ENCODE measurements at places on chromosomes 12 and 14. TPM values are rescaled to one million over a fixed set of nuclear protein-coding genes. Genes with fewer than 3 reads are reported as not detected.

Gene KRT6B
- total RNA-seq, result 1,936 TPM

Gene AHNAK2
- total RNA-seq, result 574 TPM

Gene CCDC38
- not detected for total RNA-seq

Gene GPRC5A
- 6.6 TPM for total RNA-seq

Gene EML5
- 0.96 TPM for total RNA-seq

Gene NRDE2
- total RNA-seq, result 5.5 TPM

Gene PUS7L
- 16.1 TPM for total RNA-seq

Gene SLC17A8
- total RNA-seq, result not detected

Gene FBXW8
- 4.7 TPM for total RNA-seq

Gene RPGRIP1
- not detected for total RNA-seq

Gene ADAMTS20
- not detected for total RNA-seq

Gene SLC10A1
- not detected for total RNA-seq

Gene ANKRD33
- total RNA-seq, result not detected

Gene ACOT6
- 0.43 TPM for total RNA-seq

Gene RTN1
- not detected for total RNA-seq

Gene HOXC13
- total RNA-seq, result not detected

Gene CINP
- total RNA-seq, result 56.7 TPM

Gene ARHGAP9
- total RNA-seq, result not detected

Gene DPF3
- 0.85 TPM for total RNA-seq

Gene GPD1
- total RNA-seq, result not detected

Gene PLEKHD1
- under 0.01 TPM for total RNA-seq

Gene LRRC74A
- not detected for total RNA-seq
